ENCODE measurements at places on chromosomes 4 and X. TPM values are rescaled to one million over a fixed set of nuclear protein-coding genes. Genes with fewer than 3 reads are reported as not detected.

Gene MAGEB2
- not detected for total RNA-seq

Gene RAI2
- total RNA-seq, result 29.6 TPM

GRCh38 chrX:104335756-104336155 lies 81.0 kb upstream of the ESX1 start:
- DNase-seq, result no peak

DNA sequence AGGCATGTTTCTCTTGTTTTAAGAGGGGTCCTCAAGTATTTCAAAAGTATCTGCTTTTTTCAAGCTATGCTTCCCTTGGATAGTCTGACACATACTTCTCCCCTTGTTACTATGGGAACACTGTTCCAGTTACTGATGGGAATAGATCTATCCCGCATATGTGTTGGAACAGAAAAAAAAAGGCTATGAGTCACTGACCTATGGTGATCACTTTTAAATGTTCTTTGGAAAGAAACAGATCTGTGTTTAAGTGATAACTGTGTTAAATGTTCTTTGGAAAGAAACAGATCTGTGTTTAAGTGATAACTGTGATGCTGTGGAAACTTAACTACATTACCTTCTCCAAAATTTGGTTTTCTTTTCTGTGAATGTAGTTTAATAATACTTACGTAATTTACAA lies 303.2 kb downstream of the TEX13C start:
- no peak for DNase-seq

- no peak for DNase-seq
These were observed 18.9 kb downstream of the PLS3 start for GRCh38 chrX:115579786-115580294.

DNA sequence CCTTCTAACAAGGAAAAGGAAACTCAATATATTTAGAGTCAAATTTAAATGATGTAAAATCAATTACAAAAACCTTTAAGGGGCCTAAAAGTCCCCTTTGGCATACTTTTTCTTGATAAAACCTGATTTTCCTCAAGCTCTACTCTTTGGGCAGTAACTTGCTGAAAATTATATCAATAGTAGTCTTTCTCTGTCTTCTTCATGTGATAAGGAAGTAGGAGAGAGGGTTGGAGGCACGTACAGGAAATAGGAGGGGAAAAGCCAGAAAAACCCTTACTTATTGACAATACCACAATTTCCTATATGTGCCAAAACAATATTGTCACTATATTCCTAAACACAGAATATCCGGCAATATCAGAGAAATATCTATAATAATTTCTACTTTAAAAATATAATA lies 9.6 kb downstream of the RHOH start:
- no peak for DNase-seq

DNA sequence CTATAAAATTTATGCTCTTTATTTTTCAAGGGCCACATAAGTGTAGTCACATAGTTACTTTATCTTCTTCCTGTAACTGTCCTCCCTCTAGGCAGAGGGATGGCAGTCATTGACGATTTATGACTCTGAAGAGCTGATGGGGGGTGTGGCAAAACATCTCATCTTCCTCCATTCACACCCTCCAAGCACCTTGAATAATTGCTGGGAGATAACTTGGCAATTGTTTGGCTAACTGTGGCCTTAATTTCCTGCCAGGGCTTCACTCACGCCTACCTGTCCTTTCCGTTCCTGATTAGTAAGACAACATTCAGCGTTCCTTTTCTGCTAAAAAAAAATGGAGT lies 329.2 kb downstream of the ARHGAP10 start:
- no peak for DNase-seq

DNA sequence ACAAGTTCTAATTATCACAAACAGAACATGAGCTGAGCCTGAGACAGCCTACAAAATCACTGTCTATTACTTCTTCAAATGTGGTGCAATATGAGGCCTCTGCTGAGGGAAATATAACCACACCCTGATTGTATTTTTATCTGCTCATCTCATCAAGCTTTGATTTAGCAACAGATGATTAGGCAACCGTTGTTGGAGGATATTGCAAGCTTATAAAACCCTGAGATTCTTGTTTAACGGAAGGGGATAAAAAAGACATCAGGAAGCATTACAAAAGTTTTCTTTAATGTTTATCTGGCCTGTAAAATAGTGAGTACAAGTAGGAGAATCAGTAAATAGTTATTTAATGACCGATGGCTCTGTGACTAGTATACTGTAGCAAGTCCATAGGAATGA lies 108.5 kb downstream of the ZNF330 start:
- DNase-seq, result no peak

Gene PCDH7
- 16.8 TPM for total RNA-seq

Gene GPM6B
- 9.0 TPM for total RNA-seq

GRCh38 chrX:24168807-24169206 lies 19.3 kb downstream of the ZFX start:
- DNase-seq, result no peak

Data from right atrium auricular region (tissue), 2 donors.